ENCODE measurements at places on chromosomes 6 and 20. TPM values are rescaled to one million over a fixed set of nuclear protein-coding genes. Genes with fewer than 3 reads are reported as not detected.

Gene BANF2
- not detected for total RNA-seq

DNA sequence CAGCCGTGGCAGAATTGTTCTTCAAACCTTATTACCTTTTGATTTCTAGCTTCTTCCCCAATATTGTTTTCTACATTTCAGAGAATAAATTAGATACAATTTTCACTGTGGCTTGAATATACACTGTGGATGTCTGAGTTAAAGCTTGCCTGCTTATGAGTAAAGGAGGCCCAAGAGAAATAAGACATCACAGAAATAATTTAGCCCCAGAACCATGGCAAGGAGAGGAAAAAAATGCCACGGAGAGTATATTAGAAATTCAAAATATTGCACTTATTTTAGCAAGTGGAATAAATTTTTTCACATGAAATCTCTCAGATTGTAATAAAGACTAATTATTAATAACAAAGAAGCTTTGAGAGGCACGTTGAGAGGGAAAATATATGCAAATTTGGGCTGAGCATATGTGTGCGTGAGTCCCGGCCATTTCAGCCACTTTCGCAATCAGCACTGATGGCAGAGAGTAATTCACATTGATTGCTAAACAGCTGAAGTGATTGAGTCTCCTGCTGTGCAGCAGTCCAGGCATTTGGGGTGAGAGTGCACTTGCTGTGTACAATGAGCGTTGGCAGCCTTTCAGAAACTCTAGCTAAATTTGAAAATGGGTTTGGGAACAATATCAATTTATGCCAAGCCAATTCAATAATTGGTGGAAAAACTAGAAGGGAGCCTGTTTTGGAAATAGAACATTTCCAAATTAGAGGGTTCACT is 596.0 kb downstream of the EPM2A start:
- no peak for DNase-seq
- H3K4me1 ChIP-seq, result no peaks in the 10 kb centered on the region
- no peak overlapping the region for H3K27ac ChIP-seq

Gene ENPP5
- 1.1 TPM for total RNA-seq

DNA sequence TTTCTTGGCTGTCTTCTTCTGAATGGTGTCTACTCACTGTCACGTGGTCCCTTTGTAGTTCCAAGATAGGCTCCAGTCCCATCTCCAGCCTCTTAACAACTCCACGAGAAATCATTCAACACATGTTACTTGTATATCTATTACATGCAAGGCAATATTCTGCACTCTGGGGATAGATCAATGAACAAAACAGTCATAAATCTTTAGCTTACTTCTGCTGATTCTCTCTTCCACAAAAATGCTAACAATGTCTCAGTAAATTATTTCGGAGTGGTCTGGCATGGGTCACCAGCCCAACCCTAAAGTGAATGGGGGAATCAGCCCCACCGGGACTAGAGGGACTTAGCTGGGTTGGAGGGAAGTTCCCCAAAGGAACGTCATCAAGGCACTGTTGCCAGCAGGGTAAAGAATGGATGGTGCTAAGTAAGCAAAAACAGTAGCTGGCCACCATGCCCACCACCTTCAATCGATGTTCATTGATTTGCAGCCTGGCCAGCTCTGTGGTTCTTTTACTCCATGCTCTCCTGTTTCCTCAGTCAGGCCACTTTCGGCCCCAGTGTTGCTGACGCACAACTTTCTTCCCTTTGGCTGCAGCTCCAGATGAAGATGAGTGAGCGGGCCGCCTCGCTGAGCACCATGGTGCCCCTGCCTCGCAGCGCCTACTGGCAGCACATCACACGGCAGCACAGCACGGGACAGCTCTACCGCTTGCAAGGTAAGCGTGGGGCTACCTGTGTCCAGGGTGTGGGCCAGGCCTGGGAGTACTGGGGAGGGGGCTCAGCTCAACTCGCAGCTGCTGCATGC is 167.7 kb downstream of the DOK5 start:
- peaks cover 9% of the 10 kb centered on the region for H3K27me3 ChIP-seq
- H3K27ac ChIP-seq, result no peak overlapping the region
- DNase-seq, result no peak
- no peaks in the 10 kb centered on the region for H3K4me1 ChIP-seq

- no peak overlapping the region for H3K4me3 ChIP-seq
- no peak overlapping the region for H3K27ac ChIP-seq
- peaks cover 9% of the 10 kb centered on the region for H3K27me3 ChIP-seq
- no peak for DNase-seq
- H3K4me1 ChIP-seq, result no peaks in the 10 kb centered on the region
- H3K36me3 ChIP-seq, result no peaks in the 10 kb centered on the region
Observed at GRCh38 chr6:168844821-168845609, 404.0 kb downstream of the SMOC2 start.

- H3K36me3 ChIP-seq, result no peaks in the 10 kb centered on the region
- H3K4me3 ChIP-seq, result no peak overlapping the region
- no peak for DNase-seq
- H3K27ac ChIP-seq, result no peak overlapping the region
Observed at GRCh38 chr6:170025341-170025911, 265.5 kb downstream of the DLL1 start.

DNA sequence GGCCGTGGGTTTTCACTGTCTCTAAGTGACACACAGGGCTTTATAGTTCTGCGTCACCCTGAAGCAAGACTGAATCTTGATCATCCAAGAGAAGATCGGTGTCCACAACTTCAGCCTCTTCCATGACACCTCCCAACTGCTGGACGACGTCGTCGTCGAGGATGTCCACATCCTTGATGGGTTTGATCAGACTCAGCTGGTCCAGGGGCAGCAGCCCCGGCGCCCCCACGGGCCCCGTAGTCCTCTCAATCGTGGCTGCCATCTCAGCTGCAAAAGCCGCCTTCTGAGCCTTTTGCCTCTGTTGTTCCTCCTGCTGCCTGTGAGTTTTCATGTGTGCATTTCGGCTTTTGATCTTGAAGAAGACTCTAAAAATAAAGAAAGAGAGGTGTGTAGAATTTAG is 10.6 kb upstream of the MRPS10 start:
- H3K27ac ChIP-seq, result no peak overlapping the region
- no peaks in the 10 kb centered on the region for H3K4me1 ChIP-seq
- H3K36me3 ChIP-seq, result peaks cover 1% of the 10 kb centered on the region
- no peak overlapping the region for H3K4me3 ChIP-seq
- no peaks in the 10 kb centered on the region for H3K27me3 ChIP-seq
- no peak for DNase-seq

- H3K36me3 ChIP-seq, result no peaks in the 10 kb centered on the region
- H3K27me3 ChIP-seq, result no peaks in the 10 kb centered on the region
- DNase-seq, result no peak
Observed at GRCh38 chr6:1796706-1797529, 187.2 kb downstream of the FOXC1 start.

Gene PCSK2
- total RNA-seq, result not detected

DNA sequence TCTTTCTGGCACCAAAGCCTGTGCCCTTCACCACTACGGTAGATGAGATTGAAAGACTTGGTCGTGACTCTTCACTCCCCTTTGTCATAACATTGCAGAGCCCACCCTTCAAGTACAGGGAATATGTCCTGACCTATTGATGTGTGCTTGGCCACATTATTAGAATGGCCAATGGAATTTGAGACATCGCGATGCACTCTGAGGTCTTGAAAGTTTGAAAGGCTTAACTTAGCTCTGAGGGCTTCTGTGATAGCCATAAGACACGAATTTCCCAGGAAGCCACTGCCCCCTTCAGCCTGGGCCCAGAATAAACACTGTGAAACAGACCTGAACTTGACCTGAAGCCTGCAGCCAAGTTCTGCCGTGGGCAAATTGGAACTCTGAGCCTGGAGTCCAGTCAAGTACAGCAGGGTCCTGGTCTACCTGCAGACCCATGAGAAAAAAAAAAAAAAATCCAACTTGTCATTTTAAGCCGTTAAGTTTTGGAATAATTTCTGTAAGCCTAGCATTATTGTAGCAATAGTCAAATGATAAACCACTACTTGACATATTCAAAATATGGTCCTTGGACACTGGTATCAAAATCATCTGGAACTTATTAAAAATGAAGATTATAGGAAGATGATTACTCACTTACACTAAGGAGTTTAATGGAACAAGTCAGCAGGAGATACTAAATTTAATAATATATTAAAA is 36.9 kb upstream of the TRAF3IP2 start:
- no peaks in the 10 kb centered on the region for H3K36me3 ChIP-seq
- no peak overlapping the region for H3K27ac ChIP-seq
- H3K27me3 ChIP-seq, result no peaks in the 10 kb centered on the region
- peaks cover 5% of the 10 kb centered on the region for H3K4me1 ChIP-seq

Gene WFDC8
- total RNA-seq, result not detected

- no peak overlapping the region for H3K4me3 ChIP-seq
- H3K27me3 ChIP-seq, result peaks cover 63% of the 10 kb centered on the region
- no peaks in the 10 kb centered on the region for H3K36me3 ChIP-seq
Observed at GRCh38 chr6:29442719-29443118, 3.6 kb downstream of the OR10C1 start.

Gene CASS4
- total RNA-seq, result 12.9 TPM

DNA sequence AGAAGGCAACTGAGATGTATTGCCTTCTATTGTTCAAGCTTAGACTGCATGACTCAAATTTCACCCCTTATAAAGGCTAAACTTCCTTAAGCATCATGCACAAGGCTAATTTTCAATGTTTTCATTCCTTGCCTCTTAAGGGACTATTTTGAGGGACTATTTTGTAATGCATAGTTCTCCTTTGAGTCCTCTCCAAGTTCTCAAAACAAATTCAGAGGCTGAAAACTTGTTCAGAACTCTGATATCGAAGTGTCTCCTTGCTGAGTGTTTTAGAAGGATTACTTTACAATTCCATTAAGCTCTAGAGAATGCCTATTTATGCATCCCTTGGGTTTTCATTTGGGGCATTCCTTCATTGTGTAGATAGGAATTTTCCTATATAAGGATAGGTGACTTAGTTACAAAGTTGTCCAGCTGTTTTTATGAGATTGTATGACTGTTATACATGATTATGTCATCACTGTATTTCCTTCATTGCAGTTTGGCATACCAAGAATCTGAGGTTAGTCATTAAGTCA is 41.7 kb downstream of the COL19A1 start:
- H3K27me3 ChIP-seq, result no peaks in the 10 kb centered on the region
- no peak overlapping the region for H3K27ac ChIP-seq
- no peaks in the 10 kb centered on the region for H3K36me3 ChIP-seq
- no peaks in the 10 kb centered on the region for H3K4me1 ChIP-seq
- no peak overlapping the region for H3K4me3 ChIP-seq

GRCh38 chr6:22001396-22002027 is 295.3 kb downstream of the PRL start:
- H3K4me3 ChIP-seq, result no peak overlapping the region
- H3K36me3 ChIP-seq, result no peaks in the 10 kb centered on the region
- H3K4me1 ChIP-seq, result no peaks in the 10 kb centered on the region
- DNase-seq, result no peak
- H3K27ac ChIP-seq, result peak overlapping the region; percentile 32

DNA sequence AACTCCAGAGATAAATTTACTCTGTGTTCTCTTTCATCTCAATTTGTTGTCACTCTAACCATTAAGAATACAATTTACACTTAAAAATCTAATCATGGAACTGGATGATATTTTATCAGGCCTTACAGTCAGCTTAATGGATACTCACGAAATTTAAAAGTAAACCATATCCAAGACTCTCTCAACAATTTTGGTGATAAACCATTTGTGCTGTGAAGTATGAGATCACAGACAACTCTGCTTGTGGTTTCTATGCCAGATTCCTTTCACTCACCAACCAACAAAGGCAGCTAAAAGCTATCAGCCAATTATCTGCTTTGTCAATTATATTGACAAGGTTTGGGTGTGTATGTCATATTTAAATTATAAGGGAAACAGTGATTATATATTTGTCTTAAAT is 155.8 kb downstream of the TRDN start:
- H3K4me3 ChIP-seq, result no peak overlapping the region
- DNase-seq, result no peak
- H3K27ac ChIP-seq, result no peak overlapping the region
- no peaks in the 10 kb centered on the region for H3K4me1 ChIP-seq

- H3K4me3 ChIP-seq, result no peak overlapping the region
- H3K36me3 ChIP-seq, result no peaks in the 10 kb centered on the region
- DNase-seq, result no peak
- H3K4me1 ChIP-seq, result no peaks in the 10 kb centered on the region
- peaks cover 7% of the 10 kb centered on the region for H3K27me3 ChIP-seq
Observed at GRCh38 chr6:71403422-71404134, 115.0 kb downstream of the OGFRL1 start.

Gene PTK7
- 22.2 TPM for total RNA-seq

DNA sequence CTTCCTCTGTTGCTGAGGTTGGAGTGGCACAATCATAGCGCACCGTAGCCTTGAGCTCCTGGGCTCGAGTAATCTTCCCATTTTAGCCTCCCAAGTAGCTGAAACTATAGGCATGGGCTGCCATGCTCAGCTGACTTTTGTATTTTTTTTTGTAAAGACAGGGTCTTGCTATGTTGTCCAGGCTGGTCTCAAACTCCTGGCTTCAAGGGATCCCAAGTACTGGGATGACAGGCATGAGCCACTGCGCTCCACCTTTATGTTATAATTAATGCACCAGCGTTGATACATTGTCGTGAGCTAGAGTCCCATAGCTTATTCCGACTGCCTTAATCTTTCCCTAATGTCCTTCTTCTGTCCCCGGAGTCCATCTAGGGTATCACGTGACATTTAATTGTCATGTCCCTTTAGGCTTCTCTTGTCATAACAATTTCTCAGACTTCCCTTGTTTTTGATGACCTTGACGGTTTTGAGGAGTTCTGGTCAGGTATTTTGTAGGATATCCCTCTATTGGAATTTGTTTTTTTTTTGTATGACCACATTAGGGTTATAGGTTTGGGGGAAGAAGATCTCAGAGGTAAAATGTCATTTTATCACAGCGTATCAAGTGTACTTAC is 63.9 kb downstream of the CEBPB start:
- H3K27ac ChIP-seq, result no peak overlapping the region
- H3K4me3 ChIP-seq, result no peak overlapping the region
- H3K36me3 ChIP-seq, result no peaks in the 10 kb centered on the region
- DNase-seq, result no peak
- no peaks in the 10 kb centered on the region for H3K4me1 ChIP-seq

Gene MYBL2
- total RNA-seq, result 0.13 TPM

Gene CRISP2
- not detected for total RNA-seq

Gene BMP5
- not detected for total RNA-seq

- H3K4me3 ChIP-seq, result no peak overlapping the region
- H3K27ac ChIP-seq, result no peak overlapping the region
- H3K4me1 ChIP-seq, result no peaks in the 10 kb centered on the region
- peaks cover 24% of the 10 kb centered on the region for H3K27me3 ChIP-seq
- H3K36me3 ChIP-seq, result no peaks in the 10 kb centered on the region
Observed at GRCh38 chr6:109944448-109944847, 33.7 kb upstream of the GPR6 start.

- no peaks in the 10 kb centered on the region for H3K27me3 ChIP-seq
- H3K36me3 ChIP-seq, result peaks cover 13% of the 10 kb centered on the region
- no peak overlapping the region for H3K4me3 ChIP-seq
- H3K27ac ChIP-seq, result peak overlapping the region; percentile 15
- DNase-seq, result no peak
Observed at GRCh38 chr6:107154801-107155160, 39.5 kb upstream of the BEND3 start.

Gene ZSWIM3
- 4.3 TPM for total RNA-seq

Gene CCN5
- total RNA-seq, result not detected

- DNase-seq, result no peak
- peaks cover 2% of the 10 kb centered on the region for H3K4me1 ChIP-seq
- H3K4me3 ChIP-seq, result no peak overlapping the region
- H3K27ac ChIP-seq, result no peak overlapping the region
- no peaks in the 10 kb centered on the region for H3K36me3 ChIP-seq
Observed at GRCh38 chr20:57806975-57807374, 97.2 kb upstream of the PMEPA1 start.
